ENCODE measurements at places on chromosomes 2 and 18.

GRCh38 chr2:225614915-225615314, 215.4 kb downstream of the NYAP2 start:
- no peak for DNase-seq

DNA sequence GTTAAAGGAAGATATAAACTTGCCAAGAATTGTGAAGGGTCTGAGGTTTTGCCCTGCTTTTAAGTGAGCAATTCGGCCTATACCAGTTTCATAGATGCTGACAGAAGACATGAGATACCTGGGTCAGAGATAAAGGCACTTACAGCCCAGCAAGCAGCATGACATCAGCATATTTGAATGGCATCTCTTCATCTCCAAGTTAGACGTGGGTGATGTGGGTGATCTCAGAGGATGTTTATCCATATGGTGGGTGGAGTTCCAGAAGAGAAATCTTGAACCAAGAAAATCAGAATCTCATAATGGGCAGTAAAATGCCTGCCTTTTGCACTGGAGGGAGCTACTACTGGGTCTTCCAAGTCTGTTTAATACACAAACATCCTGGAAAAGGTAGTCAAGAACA, 44.7 kb downstream of the GYPC start:
- no peak for DNase-seq

- no peak for DNase-seq
These were observed 1110.0 kb upstream of the ACVR2A start for GRCh38 chr2:146734821-146735190.

DNA sequence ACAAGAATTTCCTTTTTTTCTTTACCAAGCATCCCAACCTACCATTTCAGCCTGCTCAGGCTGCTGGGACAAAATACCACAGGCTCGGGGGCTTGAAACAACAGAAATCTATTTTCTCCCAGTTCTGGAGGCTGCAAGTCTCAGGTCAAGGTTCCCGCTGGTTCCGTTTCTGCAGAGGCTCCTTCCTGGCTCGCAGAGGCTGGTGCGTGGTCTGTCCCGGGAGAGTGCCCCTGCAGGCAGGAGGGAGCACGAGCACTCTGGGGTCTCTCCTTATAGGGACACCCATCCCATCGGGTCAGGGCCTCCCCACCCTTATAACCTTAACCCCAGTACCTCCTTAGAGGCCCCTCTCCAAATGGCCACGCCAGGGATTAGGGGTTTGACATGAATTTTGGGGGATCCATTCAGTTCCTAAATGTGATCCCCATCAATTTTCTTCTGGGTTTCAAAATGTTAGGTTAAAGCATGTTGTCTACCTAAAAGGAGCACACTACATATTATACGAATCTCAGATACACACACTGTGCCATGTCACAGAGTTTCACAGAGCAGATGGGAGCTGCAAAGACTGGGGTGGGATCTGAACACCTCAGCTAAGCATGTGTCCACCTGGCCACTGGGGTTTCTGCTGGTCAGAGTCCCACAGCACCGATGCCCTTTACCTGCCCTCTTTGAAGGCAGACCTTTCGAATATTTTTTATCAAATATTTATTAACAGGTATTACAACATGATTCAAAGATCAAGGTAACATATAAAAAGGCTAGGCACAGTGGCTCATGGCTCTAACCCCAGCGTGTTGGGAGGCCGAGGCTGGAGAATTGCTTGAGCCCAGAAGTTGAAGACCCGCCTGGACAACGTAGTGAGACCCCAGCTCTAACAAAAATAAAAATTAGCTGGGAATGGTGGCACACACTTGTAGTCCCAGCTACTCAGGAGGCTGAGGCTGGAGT, 17.6 kb upstream of the ADI1 start:
- no peak for DNase-seq

DNA sequence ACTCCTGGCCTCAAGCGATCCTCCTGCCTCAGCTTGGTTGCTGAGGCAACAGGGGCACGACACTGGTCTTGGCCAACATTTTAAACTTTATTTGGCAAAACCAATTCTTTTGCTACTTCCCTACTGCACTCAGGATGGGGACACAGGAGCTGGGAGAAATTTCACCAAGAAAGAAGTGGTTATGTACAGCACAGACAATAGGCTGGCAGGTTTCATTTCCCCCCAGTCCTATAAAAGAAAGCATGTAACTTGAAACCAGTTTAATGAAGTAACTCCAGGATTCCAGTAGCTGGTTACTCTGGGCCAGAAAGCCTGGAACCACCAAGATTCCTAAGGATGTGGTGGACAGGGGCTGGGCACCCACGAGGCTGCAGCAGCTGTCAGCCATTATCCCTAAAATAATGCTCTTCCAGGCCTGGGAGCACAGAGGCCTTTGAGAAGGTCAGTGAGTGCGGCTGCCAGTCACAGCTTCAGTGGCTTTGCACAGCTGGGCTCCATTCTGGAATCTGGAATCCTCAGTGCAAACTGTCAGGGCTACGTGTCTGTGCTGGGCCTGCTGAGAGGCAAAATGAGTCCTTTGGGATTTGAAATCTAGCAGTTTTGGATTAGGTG, 142.3 kb upstream of the ITGA6 start:
- peak; percentile 62 for DNase-seq

DNA sequence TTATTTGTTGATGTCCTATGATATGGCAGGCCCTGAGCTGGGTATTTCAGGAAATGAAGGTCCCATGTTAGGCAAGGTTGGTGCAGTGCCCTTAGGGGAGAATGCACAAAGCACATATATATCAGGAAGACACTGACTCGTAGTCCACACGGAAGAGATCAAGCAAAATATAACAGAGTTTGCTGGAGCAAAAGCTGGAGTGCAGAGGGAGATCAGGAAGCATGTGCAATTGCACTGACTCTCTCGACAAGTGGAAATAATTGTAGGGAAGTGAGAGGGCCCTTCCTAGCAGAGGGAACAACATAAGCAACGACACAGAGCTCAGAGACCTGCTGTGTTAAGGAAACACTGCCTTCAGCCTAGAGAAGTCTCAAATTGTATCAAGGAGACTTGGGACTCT, 4.2 kb downstream of the ZNF385B start:
- no peak for DNase-seq

DNA sequence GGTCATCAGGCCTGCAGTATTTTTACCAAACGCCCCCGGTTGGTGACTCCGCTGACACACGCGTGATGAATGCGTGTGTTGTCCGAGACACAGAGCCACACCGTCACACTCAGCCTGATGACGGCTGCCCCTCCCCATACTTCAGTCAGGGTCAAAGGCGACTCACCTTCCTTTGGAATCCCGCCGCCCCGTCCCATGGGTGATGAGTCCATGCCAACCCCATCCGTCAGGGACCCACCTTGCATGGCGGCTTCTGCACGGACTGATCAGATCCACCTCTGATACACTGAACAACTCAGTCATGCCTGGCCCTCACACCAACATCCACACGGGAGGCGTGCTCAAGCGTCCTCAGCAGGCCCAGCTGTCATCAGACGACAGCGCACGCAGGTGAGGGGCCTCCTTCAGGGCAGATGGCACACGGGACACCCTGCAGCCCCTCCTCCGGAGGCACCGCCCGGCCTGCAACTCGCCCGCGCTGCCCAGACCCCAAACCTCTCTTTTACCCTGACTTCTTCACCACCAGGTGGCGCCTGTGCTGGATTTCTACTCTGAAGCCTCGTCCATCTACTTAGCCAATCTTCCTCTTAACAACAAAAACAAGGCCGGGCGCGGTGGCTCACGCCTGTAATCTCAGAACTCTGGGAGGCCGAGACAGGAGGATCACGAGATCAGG, 89.2 kb downstream of the ZNF516 start:
- no peak for DNase-seq

- DNase-seq = peak; percentile 12
These were observed 96.5 kb downstream of the EPB41L5 start for GRCh38 chr2:120109186-120110061.

DNA sequence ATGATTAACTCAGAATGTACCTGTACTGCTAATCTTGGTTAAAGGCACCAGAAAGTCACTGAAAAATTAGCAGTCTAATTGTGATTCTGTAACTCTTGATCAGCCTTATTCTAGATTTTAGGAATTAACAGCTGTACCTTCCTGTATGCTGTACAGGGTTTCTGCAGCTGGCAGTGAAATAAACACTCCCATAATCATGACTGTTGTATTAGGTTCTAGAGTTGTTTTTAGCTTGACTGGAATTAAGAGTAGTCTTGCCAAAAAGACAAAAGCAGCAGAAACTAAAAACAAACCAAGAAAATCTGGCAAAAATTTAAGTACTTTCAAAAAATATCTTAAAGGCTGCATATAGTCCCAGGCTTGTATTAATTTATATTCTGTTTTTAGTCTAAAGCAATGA, 103.5 kb downstream of the SOS1 start:
- DNase-seq = no peak

DNA sequence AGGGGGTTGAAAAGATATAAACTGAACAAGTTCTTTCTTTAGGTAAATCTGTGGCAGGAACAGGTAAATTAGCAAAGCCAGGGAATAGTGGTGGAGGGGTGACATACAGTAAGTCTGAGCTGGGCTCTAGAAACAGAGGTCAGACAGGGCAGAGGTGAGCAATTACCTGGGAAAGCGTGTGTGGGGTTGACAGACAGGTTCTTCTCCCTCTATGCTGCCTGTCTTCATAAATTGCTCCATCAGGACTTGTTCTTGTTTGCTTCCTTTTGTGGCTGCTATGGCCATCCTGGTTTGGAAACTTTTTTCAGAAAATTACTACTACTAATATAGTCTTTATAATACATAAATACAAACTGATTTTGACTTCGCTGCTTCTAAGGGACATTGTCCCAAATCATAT, 3.4 kb upstream of the ANKRD12 start:
- no peak for DNase-seq

DNA sequence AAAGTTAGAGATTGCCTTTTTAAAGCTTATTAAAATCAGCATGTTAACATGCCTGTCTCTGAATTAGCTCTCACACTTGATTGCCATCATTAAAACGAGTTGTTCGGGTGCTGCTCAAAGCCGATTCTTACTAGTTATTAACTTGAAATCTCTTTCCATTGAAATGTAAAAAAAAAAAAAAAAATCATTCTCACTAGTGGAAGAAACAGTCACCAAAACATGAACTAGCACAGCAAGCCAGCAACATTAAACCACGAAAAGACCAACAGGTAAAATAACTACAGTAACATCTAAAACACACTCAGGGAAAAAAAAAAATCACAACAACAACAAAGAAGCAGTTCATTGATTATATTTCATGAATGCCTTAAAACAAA, 264.5 kb downstream of the MEIS1 start:
- no peak for DNase-seq

GRCh38 chr2:48482769-48483168, 47.2 kb upstream of the STON1 start:
- no peak for DNase-seq

DNA sequence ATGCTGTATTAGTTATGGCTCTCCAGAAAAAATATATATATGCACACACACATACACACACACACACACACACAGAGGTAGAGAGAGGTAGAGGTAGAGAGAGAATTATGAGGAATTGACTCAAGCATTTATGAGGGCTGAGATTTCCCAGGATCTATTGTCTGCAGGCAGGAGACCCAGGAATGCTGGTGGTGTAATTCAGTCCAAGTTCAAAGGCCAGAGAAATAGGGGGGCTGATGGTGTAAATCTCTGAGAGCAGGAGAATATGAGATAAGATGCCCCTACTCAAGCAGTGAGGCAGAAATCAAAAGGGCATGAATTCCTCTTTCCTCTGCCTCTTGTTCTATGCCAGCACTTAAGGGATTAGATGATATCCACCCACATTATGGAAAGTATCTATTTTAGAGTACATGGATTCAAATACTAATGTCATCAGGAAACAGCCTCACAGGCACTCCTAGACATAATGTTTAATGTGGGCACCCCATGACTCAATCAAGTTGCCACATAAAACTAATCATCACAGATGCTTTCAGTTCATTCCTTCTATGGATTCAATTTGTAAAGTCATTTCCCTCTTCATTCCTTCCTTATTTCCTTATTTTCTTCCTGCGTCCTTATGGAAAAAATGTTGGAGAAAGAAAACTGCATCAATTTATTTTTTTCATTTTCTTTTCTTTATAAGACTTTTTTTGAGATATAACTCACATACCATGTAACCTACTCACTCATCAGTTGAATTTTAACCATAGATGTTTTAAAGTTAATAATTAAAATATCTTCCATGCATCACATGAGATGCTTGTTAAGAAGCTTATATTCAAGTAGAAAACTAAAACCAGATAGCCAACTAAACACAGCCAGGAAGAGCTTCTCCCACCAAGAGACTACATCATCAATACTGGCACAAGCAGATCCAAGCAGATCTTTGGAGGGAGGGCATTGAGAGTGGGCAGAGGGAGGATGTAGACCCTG, 406.2 kb downstream of the MBD2 start:
- no peak for DNase-seq

- DNase-seq = no peak
These were observed 77.9 kb downstream of the EIPR1 start for GRCh38 chr2:3299703-3300102.

DNA sequence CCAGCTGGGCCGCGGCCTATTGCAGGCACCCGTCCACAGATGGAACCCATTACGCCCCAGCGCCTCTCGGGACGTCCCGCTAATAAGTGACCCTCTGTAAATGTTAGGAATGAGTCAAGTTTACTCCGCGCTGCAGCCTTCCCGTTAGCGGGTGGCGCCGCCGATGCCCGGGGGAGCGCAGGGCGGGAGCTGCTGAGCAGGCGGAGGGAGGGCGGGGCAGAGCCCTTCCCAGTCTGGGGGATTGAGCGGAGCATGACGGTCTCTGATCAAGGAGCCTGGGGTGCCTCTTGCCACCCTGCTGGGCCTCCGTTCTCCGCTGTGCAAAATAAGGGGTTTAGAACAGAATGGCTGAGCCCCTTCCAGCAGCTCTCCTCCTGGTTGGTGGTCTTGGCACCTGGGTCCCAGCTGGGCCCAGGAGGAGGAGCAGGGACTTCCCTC, 10.5 kb downstream of the CROCC2 start:
- DNase-seq = peak; percentile 73

DNA sequence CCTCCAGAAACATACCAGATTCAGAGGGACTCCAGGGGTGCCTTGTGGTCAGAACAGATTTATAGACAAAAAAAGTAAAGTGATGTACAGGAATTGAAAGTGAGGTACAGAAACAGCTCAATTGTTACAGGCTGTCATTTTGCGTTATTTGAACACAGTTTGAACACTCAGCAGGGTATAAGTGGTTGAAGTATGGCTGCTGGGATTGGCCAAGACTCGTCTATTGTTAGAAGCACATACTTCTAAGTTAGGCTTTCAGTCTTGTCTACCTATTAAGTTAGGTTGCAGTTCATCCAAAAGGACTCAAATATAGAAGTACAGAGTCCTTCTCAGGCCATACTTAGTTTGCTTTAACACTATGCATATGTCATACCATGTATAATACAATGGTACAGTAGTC, 21.0 kb upstream of the GRB14 start:
- no peak for DNase-seq

GRCh38 chr2:46082531-46083485, 214.4 kb upstream of the EPAS1 start:
- DNase-seq = no peak

DNA sequence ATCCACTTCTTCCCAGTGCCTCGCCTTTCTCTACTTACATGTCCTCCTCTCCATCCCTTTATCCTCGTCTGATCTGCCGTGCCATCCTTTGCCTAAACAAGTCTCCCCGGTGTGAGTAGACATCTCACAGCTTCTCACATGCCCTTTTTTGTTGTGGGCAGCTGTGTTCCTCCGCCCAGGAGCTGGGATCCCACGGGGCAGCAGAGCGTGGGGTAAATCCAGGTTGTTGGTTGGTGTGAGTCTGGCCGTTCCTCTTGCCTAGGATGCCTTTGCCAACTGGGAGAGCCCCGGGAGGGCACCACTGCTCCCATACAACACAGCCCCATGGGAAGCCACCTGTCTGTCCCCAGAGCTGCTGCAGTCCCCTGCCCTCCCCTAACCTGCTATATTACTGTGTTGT, 22.4 kb downstream of the SLC30A3 start:
- no peak for DNase-seq

- no peak for DNase-seq
These were observed 1287.3 kb downstream of the CNTNAP5 start for GRCh38 chr2:125312342-125312741.
